Astrocyte of the spinal cord (primary cell): ENCODE measurements at places on chromosomes 12 and 14.

GRCh38 chr14:64704743-64705380 is 638 bp downstream of the PLEKHG3 start:
- DNase-seq: no peak

DNA sequence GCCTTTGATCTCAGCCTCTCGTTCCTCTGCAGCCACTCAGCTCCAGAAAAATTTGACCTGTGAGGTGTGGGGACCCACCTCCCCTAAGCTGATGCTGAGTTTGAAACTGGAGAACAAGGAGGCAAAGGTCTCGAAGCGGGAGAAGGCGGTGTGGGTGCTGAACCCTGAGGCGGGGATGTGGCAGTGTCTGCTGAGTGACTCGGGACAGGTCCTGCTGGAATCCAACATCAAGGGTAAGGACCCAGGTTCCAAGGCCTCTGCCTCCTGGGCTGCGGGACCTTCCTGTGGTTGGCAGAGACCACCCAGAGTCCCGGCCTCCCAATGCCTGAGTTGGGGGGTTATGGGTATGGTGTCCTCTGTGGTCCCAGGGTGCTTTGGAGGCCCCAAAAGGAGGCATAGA is 4.5 kb upstream of the GPR162 start:
- no peak for DNase-seq

DNA sequence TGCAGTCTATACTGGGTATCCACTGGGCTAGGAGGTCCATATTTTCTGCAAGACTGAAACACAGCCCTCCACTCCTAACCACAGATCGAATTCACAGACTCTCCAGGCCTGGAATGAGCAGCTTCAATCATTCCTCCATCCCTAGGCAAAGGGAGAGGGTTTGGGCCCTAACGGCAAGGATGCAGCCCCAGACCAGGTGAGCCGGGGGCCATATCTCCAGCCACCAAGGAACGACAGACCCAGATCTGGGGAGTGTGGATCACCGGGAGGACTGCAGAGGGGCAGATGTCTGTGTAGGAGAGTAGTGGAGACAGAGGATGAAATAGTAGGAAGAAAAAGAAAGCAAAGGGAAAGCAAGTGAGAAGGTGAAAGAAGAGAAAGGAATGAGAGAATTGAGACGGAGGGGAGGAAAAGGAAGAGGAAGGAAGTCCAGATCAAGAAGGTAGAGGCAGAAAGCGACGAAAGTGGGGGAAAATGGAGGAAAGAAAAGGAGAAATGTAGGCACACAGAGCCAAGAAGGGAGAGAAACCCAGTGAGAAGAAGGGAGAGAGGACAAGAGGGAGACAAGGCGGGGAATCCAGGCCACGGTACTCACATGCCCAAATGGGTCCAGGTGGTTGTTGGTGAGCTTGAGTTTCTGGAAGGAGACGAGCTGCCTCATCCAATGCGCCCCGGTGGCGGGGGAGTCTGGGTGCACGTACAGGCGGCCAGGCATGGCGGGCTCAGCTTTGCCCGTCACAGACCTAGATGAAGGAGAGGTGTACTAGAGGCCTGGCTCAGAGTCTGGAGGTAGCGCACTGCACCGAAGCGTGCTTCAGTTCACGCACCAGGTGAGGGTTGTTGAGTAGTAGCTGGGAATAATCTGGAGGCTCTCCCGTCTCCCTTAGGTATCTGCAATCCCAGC is 7.7 kb downstream of the TBX5 start:
- no peak for DNase-seq

DNA sequence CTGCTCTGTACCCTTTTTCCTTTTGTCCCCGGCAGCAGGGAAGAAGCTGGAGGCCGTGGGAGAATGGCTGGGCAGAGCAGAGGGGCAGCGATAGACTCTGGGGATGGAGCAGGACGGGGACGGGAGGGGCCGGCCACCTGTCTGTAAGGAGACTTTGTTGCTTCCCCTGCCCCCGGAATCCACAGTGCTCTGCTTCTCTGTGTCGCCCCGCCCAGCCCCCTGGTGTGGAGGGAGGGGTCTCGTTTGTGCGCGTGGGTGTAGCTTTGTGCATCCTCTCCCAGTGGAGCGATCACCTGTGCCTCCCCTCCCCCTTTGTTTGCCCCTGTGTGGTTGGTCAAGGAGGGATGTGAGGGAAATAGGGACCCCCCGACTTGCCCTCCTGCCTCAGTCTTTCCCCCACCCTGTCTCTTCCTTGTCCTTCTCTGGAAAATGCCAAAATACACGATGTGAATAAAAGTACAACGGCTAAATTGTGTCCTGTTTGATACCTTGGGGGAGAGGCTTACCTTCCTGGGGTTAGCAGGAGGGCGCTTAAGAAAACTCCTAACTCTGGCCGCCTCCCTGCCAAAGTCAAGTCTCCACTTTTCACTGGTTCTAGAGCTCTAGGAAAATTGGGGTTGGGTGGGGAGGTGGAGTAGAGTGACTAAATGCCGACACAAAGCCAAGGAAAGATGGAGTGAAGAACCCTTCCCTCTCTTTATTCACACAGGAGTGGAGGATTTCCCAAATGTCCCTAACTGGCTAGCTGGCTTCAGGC is 990 bp upstream of the TPI1 start:
- DNase-seq: no peak

- no peak for DNase-seq
Observed at GRCh38 chr14:68603533-68604360, 189.1 kb downstream of the ZFP36L1 start.
